ENCODE measurements at places on chromosomes 11 and 22.

DNA sequence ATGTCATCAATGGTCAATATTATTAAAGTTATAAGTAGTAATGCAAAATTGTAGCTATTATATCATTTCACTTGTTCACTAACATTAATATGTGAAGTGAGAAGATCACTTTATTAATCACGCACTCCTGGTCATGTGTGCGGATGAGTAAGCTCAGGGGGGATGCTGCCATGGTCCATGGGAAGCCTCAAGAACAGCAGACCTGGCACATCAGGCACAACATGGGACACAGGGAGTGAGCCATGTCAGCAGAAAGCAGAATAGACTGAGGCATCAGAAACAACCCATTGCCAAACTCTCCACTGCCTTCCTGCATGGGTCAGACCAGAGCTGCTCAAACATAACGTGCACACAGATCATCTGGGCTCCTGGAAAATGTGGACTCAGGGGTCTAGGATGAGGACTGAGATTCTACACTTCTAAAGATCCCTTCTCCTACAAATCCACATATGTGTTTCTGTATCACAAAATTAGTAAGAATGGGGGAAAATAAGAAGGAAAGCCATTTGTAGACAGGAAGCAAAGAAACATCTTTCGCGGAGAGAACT is 63.8 kb upstream of the VPREB1 start:
- no peak for DNase-seq

DNA sequence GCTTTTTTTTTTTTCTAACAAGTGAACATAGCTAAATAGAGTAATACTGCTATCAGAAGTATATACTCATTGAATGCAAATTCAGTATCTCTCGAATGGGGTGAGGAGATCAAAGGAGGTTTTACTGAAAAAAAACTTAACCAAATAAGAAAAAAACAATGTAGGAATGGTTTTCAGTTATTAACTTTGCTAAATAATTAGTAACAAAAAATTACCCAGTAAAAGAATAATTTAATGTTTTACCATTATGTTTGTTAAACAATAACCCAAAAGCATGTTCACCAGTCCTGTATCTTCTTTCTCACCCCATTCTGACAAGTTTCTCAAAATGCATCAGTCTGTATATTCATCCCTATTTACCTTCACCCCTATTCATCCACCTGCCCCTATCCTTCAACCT is 22.6 kb upstream of the CTSC start:
- DNase-seq: no peak

- DNase-seq: no peak
Observed at GRCh38 chr11:13962562-13963168, at the start of gene SPON1. Gene SPON1, plus strand, starts transcription at chr11:13962723. Its CDS starts 182 bp downstream, at chr11:13962905.

GRCh38 chr11:2792381-2793250 is 92.8 kb upstream of the KCNQ1OT1 start:
- no peak for DNase-seq

GRCh38 chr11:130729678-130730300 is 186.5 kb downstream of the SNX19 start:
- DNase-seq: no peak

DNA sequence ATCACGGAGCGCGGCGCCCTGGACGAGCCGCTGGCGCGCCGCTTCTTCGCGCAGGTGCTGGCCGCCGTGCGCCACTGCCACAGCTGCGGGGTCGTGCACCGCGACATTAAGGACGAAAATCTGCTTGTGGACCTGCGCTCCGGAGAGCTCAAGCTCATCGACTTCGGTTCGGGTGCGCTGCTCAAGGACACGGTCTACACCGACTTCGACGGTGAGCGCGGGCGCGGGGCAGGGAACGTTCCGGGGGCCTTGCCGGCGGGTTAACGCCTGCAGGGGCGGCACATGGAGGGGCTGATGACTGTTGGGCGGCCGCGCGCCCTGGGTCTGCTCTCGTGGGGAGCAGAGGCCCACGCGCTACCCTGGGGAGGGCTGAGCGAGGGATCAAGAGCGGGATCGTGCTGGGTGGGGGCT is 1.0 kb downstream of the PIM3 start:
- DNase-seq: no peak

GRCh38 chr11:82682003-82682751 is 51.5 kb downstream of the FAM181B start:
- DNase-seq: peak; percentile 79

GRCh38 chr11:43874078-43874477 is 6.6 kb upstream of the ALKBH3 start:
- DNase-seq: no peak

- peak; percentile 77 for DNase-seq
Observed at GRCh38 chr11:65110354-65110861, 1.3 kb upstream of the TM7SF2 start.

DNA sequence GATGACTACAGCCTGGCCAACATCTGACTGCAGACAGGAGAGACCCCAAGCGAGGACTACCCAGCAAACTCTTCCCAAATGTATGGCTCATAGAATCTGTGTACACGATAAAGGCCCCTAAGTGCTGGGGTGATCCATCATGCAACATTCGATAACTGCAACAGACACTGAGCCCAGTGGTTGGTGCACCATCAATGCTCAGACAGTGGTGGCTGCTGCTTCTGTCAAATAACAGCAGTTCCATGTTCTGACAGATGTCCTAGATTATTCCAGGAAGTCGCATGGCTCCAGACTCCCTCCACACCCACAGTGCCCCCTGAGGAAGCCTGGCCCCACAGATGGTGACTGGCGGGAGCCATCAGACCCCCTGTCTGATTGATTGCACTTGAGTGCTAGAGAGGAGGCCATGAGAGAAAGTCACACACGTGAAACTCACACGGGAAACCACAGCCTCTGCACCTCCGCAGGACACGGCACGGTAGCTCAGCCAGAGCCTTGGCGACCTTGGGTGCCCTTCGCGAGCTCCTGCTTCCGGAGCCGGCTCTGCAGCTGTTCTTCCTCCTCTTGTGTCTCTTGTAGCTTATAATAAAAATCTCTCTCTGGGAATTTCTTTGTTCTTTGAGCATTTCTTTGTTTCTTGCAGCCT is 1155.9 kb downstream of the TBC1D22A start:
- no peak for DNase-seq

GRCh38 chr11:111173221-111173620 is 72.3 kb upstream of the POU2AF2 start:
- DNase-seq: no peak

- DNase-seq: no peak
Observed at GRCh38 chr22:50035976-50036724, 21.9 kb downstream of the TTLL8 start.

GRCh38 chr11:75993126-75993525 is 178.1 kb downstream of the UVRAG start:
- DNase-seq: no peak

GRCh38 chr11:83533166-83533565 is 247.0 kb upstream of the CCDC90B start:
- DNase-seq: no peak

GRCh38 chr11:61695917-61696316 is 15.7 kb downstream of the DAGLA start:
- DNase-seq: peak; percentile 86

DNA sequence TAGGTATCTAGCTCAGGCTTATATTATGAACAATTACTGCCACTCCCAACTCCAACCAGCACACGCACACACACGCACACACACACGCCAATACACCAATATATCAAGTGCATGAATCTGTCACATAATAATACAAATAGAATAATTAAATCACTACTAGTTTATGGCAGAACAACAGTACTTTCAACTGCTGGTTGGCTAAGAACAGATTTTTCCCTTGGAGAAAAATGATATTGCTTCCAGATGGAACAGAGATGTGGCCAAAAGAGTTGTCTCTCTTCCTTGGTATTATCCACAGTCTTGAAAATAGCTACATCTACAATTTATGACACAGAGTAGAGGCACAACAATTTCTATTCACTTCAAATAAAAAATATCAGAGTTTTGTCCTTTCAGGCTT is 538.3 kb upstream of the FAT3 start:
- DNase-seq: no peak

GRCh38 chr11:131402040-131402439 is 31.6 kb downstream of the NTM start:
- no peak for DNase-seq

DNA sequence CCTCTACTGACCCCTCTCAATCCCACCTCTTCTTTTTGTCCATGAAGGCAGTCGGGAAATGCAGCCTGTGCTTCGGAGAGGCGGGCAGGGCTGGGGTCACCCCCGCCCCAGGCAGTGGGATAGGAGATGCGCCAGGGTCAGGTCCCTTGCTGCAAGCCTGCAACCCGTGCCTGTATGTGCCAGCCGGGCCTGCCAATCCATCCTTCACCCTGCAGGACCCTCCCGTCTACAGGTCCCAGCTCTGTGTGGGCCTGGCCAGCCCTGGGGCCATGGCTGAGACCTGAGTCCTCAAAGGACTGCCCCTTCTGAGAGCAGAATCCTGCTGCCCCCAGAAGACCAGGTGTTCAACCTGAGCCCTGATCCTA is 10.9 kb downstream of the ASCL2 start:
- no peak for DNase-seq
